CD4-positive, alpha-beta T cell treated with Interleukin-12 subunit alpha and Interleukin-12 subunit beta, for 1 hour (primary cell): ENCODE measurements at places on chromosomes 1 and 21.

DNA sequence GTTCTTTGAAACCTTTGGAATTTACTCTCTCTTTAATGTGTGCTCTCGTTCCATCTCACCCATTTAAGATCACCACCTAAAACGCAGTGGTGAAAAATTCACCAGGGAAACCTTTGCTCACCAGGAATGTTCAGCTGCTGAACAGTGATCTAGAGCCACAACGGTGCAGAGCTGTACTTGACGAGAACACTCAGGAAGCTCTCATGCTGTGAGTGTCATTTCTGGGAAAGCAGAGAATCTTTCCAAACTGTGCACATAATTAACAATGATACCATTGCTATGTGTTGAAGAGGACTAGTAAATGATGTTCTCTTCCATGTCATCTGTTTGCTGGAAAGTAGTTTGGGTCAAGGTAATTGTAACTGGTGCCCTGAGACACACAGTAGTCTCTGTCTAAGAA lies 117.1 kb downstream of the ZZZ3 start:
- DNase-seq, result no peak

- no peak for DNase-seq
Measured at GRCh38 chr1:41533016-41533730, 48.7 kb upstream of the EDN2 start.

DNA sequence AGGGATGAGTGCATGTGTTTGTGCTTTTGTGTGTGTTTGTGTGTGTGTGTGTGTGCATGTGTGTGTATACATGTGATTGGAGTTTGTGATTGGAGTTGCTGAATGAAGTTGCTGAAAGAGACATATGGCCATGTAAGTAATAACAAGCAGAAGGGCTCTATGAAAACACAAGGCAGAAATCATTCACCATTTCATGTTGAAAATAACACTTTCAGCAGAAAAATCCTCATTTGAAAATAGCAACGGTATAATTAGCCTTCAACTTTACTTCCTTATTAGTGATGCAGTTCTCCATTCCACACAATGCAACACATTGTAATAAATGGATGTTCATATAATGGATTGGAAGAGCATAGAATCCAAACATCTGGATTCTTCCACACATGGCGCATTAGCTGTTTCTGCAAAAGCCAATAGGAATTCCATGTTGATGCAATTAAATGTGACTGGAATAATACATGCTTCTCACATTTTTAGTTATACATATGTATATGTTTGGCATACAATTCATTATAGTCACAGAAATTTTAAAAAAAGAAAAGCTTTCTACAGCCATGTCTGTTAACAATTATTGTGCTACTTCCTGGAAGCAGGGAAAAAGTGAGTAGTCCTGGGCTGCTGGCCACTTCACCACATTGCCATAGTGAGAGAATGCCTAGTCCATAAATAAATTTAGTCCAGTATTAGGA lies 538.0 kb downstream of the LTN1 start:
- no peak for DNase-seq

DNA sequence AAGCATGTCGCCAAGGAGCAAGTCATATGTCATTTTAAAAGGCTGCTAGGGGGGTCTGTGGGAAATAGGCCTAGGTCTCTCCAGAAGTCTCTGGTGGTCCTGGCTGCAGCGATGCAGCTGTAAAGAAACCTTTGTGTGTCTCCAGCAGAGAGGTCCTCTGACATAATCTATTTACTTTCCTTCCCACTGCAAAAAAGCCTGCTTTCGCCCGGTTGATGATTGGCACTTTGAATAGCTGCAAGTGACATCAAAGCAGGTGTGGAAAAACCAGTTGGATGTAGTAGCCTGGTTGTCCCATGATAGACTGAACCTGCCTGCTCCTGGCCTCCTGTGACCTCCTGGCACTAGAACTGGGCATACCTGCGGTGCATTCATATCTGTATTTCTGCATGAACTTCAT lies 13.8 kb downstream of the RASSF5 start:
- DNase-seq, result no peak

DNA sequence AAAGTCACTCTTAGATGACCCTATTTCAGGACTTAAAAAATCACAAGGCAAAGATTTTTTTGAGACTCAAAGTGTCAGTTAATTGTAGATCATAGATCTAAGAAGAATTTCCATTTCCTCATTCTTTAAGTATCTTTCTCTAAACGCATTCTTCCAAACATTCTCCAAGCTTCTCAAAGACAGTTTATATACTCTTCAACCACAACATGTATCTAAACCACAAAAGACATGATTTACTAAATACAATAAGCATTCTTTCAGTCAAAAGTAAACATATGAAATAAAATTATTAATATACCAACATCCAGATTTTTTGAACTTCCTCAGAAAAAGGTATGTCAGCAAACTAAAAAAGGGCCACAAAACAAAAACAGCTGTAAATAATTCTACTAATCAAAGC lies 24.4 kb downstream of the RC3H1 start:
- no peak for DNase-seq

GRCh38 chr1:16275591-16275990 lies 38.6 kb upstream of the CPLANE2 start:
- no peak for DNase-seq

DNA sequence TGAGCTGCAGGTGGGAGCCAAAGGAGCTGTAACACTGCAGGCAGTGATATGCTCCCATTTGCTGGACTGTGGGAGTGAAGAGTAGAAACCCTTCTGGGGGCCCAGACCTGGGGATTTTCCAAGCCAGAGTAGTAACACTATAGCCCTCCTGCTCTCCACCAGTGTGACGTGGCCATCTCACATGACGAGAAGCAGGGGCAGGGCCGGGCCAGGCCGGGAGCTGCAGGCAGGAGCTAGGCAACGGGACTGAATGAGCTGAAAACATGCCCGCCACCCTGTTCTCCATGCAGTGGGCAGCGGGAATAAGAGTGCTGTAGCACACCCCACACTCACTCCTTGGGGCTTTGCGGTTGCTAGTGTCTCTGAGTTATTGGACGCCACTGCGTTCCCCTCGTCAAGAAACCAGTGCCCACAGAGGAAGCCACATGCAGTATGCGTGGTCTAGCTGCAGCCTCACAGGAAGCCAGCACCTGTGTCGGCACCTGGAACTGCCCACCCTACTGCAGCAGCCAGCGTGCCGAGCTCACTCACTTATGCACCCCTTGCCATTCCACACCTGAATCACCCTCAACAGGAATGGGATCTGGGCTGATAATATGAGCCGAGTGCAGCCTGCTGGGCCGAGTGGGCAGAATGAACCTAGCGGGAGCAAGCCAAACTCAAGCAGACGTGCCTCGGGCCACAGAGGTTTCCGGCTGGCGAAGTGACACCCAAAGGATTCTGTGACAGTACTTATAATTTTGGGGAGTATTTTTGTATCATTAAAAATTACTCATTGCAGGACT lies 1389.6 kb downstream of the KCNT2 start:
- DNase-seq, result no peak
